Fibroblast of skin of left biceps (primary cell): ENCODE measurements at places on chromosomes 5 and 9.

GRCh38 chr9:133634081-133634691 lies 2.0 kb upstream of the DBH start:
- no peak for DNase-seq

DNA sequence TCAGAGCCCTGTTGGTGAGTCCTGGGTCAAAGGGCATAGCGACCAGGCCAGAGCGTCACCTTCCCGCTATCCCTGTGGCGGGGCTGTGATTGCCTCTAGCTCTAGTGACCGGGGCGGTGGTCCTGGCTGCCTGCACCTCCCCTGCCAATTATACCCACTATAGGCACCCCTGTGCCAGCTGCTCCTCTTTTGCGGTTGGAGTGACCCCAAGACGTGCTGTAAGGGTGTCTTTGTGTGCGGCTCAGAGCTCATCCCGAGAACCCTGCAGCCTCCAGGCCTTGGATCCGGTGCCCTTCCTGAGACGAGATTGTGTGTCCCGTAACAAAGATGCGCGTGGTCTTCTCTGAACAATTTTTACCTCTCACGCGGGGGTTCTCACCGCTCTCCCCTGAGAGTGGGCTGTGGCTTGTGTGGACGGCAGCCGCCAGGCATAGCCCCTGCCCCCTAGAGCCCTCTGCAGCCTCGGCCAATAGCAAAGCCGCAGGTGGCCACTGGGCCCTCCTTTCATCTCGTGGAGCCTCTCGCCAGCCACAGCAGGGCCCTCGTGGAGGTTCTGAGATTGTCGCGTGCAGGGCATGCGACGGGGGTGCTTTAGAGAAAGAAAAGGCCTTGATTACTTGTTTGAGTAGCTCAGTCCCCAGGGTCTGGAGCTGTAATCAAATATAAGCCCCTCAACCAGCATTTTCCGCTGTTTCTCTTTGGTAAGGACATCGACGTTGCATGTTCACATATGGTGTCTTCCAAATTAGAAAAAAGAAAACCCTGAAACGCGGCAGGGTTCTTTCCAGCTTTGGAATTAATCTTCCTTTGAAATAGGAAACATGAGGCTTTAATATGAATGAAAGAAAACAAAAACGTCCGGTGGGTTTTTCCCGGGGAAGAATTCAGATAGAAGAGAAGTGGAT lies 10.7 kb downstream of the NKD2 start:
- DNase-seq = no peak

DNA sequence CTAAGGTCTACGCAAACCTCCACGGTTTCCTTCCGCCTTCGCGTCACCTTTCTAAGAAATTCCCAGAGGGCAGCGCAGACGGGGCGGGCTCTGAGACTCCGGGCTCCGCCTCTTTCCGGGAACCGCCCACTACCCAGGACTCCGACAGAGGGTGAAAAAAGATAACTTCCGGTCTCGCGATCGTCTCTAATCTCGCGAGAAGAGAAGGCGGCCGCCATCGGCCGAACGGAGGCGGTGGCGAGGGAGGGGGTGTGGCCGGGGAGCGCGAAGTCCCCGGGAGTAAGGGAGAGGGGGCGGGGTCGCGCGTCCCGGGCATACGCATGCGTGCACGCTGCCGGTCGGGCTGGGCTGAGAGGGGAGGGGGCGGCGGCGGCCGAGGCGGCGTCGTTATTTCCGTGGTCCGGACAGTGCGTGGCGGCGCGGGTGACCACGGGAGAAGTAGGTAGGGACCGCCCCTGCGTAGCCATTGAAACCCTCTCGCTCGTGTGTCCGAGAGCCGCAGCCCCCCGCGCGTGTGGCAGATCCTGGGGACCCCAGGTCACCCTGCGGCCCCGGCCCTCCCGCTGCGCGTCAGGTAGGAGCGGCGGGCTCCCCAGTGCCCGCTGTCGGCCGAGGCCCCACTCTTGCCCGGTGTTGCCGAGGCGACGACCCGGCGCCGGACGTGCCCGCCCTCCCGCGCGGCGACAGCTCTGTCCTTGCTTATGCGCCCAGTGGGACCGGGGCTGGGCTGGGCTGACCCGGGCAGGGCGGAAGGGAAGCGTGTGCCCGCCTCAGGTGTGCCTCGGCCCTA lies at the start of gene NAA35:
NAA35 (plus strand) TSS at position 315 of the 790 bp plus-strand sequence. CDS start 1,014 bp downstream, outside the sequence.
- peak; percentile 97 for DNase-seq

DNA sequence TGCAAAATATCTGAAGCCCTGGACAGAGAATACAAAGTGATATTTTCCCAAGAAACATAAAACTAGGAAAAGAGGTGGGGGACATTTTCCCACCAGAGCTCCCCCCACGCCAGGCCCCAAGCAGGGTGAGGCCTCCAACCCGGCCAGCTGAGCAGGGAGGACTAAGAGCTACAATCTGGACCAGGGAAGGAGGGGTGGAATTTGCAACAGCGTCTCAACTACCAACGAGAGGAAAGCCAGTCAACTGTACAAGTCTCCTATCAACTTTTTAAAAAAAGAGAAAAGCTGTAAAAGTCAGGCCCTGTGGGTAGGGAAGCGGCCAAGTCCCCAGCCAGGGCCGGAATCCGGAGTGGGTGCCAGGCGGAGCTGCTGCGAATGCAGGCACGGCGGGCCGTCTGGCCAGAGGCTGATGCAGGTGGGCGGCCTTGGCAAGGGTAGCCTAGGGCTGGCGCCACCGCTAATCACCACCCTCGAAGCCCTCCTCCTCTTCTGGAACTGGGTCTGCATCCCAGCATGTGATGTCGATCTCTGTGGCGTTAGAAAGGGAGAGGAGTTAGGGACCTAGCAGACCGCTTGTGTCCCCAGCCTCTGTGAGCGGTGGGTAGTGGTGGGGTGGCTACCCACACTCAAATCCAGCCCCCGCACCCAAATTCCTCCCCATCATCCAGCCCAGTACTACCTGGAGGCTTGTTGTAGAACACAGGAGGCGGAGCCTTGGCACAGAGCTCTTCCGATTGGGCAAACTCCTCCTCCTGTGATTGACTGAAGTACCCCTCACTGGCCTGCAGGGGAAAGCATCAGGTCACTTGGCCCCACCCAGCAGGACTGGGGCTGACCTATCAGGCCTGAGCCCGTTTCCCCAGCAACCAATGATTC lies 10.6 kb downstream of the PRR7 start:
- peak; percentile 85 for DNase-seq

- no peak for DNase-seq
Observed at GRCh38 chr9:6121707-6122106, 93.9 kb upstream of the IL33 start.

DNA sequence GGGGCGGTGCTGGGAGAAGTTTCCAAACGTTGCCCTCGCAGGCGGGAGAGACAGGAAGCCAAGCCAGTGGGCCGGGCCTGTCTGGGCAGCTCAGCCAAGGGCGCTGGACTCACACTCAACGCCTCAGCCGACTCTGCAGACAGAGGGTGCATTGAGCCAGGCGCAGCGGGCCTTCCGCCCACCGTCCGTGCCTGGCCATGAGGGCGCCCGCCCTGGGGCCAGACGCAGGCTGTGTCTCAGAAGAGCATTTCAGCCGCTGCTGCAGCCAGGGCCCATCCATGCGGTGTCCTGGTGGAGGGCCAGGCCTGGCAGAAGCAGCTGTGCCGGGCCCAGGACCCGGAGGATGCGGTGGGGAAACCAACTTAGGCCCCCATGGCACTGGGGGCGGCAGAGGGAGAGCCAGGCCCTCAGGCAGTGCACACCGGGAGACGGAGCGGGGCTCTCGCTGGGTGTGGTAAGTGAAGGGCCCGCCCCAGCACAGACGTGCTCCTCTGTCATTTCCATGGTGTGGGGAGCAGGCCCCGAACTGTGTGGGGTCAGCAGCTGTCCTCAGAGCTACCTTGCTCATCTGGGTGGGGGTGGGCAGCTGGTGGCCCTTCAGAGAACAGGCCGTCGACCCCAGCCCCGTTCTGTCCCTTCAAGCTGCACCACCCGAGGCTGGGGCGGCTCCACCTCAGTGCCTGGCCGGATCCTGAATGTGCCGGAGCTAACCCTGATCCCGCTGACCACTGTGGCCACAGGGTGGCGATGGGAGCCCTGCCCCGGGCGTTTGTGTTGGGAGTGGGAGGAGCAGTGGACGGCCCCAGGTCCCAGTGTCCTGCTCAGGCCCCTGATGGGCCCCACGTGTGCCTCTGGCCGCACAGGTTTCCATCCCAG lies 18.0 kb downstream of the DNLZ start:
- DNase-seq = no peak

DNA sequence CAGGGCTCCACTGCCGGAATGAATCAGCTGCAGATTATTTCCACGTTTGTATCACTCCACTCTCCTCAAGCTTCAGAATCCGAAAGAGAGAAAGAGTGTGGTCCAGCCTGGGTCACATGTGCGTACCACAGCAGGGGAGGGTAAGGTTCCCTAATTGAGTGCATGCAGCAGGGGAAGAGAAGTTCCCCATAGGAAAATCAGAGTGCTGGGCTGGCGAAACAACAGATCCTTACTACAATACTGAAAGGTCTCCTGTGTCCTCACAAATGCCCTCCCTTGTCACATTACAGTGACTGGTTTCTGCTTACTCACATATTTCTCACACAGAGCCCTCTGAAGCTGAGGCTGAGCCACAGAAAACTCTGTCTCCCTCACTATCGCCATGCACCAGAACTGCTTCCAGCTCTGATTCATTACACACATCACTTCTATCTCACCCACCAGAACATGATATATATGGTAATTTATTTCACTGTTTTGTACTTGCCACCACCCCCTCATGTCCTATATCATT lies 532.2 kb upstream of the TUSC1 start:
- DNase-seq = no peak

DNA sequence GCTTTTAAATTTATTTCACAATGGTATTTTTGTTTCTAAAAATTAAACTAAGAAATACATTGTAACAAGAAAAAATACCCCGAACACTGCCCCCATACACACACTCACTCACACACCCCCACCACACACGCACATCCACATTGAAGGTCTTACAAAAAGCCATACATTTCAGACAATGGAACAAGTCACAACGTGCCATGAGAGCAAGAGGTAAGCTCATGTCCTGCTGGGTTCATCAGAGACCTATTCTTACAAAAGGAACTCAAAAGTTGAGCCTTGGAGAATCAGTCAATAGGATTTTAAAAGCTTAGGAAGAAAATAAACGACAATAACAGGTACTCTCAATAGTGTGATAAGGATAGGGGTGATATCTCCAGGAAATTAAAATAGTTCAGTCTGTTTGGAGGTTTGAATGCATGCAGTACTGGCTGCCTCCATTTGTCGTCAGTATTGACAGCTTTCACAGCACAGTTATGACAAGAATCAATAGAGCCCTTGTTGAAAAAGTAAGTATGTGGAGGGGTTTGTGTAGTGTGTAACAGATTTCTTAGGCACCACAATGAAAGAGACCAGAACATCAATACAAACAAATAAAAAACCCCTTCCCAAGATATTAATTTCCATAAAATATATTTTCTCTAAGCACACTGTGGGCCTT lies 1826.2 kb upstream of the CDH6 start:
- DNase-seq = no peak

GRCh38 chr9:4413856-4414255 lies 76.4 kb upstream of the SLC1A1 start:
- no peak for DNase-seq

GRCh38 chr9:133631111-133631510 lies 5.1 kb upstream of the DBH start:
- no peak for DNase-seq

GRCh38 chr5:135944564-135944963 lies 10.2 kb downstream of the LECT2 start:
- no peak for DNase-seq

GRCh38 chr5:1118231-1118698 lies 6.4 kb upstream of the SLC12A7 start:
- no peak for DNase-seq

DNA sequence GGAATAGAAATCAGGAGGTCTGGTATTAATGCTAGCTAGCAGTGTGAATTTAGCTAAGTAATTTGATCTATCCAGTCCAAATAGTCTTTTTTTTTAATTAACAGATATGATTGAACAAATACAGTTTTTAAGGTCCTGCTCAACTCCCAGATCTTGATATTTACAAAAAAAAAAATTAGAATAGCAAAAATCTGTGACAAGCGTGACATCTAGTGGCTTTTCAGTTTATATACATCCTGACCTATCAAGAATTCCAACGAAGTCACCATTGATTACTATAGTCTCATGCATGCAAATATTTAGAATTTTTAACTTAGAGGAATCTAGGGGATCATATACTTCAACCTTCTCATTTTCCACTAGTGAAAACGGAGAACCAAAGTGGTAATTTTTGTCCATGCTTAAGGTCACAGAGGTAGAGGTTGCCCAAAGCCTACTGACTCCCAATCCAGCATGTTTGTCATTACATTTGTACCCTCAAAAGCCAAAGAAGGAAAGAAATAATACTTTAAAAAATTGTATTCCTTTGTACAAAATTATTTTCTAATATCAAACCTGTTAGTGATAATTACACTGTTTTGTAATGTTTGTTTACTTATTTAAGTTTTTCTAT lies 17.6 kb upstream of the TARS1 start:
- no peak for DNase-seq
